Osteocyte (in vitro differentiated cells): ENCODE measurements at places on chromosomes 1 and 21. TPM values are rescaled to one million over a fixed set of nuclear protein-coding genes. Genes with fewer than 3 reads are reported as not detected.

- DNase-seq: no peak
These were observed 120.5 kb downstream of the TMEM53 start for GRCh38 chr1:44553771-44554170.

- DNase-seq: no peak
These were observed 94.4 kb downstream of the DNM3 start for GRCh38 chr1:171935664-171936063.

GRCh38 chr1:155131285-155131684, 3.6 kb downstream of the EFNA1 start:
- DNase-seq: no peak

GRCh38 chr1:48202030-48202752, 20.3 kb upstream of the SLC5A9 start:
- DNase-seq: peak; percentile 86

The GBP3 gene
- total RNA-seq: 16.2 and 18.3 TPM in 2 replicates

The TMEM50B gene
- total RNA-seq: 44.0 and 47.9 TPM in 2 replicates
